ENCODE measurements at places on chromosomes 2 and 18.

DNA sequence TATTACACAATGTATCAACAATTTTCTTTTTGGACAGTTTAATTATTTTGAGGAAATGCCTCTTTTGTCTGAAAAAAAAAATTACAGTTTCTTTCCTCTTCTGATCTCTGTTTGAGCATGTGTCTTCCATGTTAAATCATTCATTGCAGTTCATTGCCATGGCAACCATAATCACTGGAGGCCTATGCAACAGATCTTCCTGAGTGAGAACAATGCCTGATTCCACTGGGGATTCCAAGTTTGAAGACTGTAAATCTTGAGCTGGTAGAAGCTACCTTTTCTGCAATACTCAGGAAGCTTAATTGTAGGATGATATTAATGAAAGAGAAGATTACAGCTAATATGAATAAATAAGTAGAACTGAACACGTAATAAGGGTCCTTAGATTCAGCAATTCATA lies 721.4 kb upstream of the CNTNAP5 start:
- DNase-seq = no peak

DNA sequence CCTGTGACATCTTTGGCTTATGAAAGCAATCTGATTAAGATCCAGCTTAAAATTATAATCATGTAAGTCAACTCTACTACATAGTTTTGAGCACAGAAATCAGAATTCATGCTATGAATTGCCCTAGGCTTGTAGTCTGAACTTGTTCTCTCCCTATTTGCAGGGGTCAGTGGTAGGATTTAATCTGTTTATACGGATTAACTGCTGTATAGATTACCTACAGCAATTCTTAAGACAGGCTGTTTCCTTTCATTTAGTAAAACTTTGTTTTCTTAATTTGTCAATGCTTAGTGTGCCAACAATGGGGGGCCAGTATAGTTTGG lies 287.9 kb downstream of the PDE11A start:
- DNase-seq = no peak

- DNase-seq = no peak
Observed at GRCh38 chr2:98816281-98816680, 85.3 kb upstream of the MGAT4A start.

- peak; percentile 73 for DNase-seq
Observed at GRCh38 chr2:202178346-202178958, 59.9 kb downstream of the SUMO1 start.

DNA sequence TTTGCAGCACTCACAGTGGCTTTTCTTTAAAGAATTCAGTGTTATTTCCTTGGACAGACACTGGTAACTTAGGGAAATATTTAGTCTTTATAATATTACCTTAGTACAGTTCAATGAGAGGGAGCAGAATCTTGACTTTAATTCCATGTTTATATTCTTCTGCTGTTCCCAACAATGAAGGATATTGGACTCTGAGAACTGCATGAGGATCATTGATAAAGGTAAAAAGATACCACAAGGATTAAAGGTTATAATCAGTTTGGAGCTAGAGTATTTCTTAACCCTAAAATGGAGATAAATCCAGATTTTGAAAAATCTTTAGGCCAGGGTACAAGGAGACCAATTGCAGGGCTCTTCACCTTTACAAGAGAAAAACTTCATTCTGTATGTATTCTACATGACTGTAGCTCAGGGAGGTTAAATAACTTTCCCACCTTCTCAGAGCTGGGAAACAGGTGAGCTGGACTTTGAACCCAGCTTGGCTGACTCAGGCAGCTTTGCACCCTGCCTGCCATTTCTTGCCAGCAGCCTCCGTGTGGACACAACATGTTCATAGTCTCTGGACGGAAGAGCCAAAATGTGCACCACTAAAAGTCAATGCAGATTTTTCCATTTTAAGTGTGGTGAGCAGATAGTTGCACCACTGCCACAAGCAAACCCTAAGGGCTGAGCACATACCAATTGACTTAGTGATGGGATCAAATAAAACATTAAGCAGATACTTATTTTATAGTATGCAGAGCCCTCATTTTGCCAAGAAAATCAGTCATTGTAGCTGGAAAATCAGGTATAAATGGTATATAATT lies 26.7 kb downstream of the UPP2 start:
- no peak for DNase-seq

GRCh38 chr18:65610939-65611338 lies 139.9 kb upstream of the CDH7 start:
- no peak for DNase-seq

GRCh38 chr2:51304311-51304710 lies 272.4 kb upstream of the NRXN1 start:
- no peak for DNase-seq

DNA sequence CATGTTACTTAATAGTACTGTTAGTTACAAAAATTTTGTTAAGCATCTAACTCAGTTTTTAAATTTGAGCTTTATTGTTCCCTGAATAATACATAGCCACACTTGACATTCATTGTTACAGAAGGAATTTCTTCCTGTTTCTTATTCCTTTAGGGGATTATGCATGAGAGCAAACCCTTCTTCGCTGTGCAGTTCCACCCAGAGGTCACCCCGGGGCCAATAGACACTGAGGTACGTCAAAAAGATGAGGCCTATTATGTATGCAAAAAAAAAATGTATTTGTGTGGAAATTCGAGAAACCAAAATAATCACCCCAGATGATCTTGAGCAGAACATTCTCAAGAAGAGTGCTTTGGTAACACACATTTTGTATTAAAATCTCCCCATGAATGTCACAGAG lies 36.3 kb downstream of the CPS1 start:
- no peak for DNase-seq
